ENCODE measurements at places on chromosomes 7 and 10.

GRCh38 chr10:16835228-16835627 is 18.0 kb upstream of the RSU1 start:
- DNase-seq = peak; percentile 56

GRCh38 chr10:78300526-78300925 is 266.9 kb downstream of the RPS24 start:
- DNase-seq = no peak

GRCh38 chr7:112945046-112945445 is 141.6 kb downstream of the GPR85 start:
- DNase-seq = no peak

GRCh38 chr10:86900955-86901354 is 56.5 kb downstream of the MMRN2 start:
- DNase-seq = no peak

GRCh38 chr10:34817586-34817985 is 2.5 kb upstream of the PARD3 start:
- DNase-seq = no peak

GRCh38 chr10:112471878-112472487 is 25.0 kb downstream of the VTI1A start:
- DNase-seq = peak; percentile 53

- DNase-seq = peak; percentile 41
Measured at GRCh38 chr10:29392376-29393021, 103.6 kb downstream of the LYZL1 start.

GRCh38 chr10:110407301-110408170 is 90.2 kb upstream of the DUSP5 start:
- DNase-seq = no peak

- DNase-seq = no peak
Measured at GRCh38 chr7:40945788-40946187, 757.1 kb downstream of the INHBA start.

DNA sequence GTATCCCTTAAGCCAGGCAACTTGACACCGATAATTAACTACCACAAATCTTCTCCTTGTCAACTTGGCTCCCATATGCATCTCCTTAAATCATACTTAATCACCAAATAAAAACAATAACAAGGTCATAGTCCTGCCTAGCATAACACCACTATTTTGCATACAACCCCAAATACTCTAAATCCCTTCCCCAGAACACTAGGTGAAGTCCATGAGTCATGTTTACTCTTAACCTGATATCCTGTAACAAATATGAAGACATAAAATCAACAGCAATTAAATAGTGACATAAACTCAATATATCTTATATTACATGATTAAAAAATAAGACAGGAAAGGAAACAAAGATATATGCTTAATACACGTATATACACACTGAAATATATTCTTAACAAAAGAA is 362.0 kb downstream of the ETV1 start:
- DNase-seq = no peak

DNA sequence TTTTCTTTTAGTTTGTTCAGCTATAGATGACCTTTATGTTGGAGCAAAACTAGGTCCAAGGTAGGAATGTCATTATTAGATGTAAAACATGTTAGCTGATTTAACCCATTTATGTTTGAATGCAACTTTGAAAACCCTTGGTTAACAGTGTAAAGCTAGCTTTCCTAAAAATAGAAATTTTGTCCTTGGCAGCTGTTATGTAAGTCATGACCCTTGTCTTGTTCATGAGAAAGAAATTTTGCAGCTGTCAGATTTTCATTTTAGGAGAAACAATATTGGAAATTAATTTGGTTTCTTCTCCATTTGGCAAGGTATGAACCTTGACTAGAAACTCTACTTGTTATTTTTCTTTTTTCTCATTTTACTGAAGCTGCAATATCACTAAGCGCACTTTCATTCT is 23.9 kb upstream of the CCAR1 start:
- no peak for DNase-seq

DNA sequence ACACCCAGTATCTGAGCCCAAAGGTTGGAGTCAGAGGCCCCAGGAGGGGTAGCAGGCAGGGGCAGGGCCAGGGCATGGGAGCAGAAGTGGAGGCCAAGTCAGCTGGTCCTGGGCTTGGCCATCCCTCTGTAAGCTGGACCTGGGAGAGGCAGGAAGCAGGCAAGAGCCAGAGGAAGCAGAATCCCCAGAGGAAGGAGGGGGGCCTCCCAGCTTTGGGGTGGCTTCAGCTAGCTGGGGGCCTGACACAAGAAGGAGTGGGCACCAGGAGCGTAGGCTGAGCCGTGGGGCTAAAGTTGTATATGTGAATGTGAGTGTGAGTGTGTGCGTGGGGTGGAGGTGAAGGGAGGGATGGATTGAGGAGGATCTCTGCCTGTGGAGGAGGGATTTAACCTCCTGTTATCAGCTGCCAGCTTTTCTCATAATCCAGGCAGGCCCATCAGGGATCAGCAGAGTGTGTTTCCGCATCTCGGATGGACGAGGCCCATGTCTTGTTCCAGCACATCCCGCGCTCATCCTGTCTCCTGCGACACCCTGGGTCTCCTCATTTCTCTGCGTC is 54.0 kb downstream of the NEURL1 start:
- DNase-seq = no peak

DNA sequence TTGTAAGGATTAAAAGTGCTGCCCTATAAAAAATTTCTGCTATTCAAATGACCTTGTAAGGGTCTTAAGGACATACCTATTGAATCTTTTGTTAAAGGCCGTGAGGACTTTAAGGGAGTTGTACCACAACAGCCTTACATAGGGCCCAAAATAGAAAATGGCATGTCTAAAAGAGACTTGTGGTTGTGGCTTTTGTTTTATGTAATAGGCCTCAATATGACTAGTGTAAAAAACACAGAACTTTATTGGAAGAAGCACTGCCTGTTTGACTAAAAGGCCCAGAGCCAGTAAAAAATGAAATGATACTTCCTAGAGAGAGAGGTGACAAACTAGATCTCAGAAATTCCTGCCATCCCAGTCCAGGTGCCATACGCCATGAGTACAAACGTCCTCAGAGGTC is 286.6 kb downstream of the SEMA3D start:
- DNase-seq = no peak

DNA sequence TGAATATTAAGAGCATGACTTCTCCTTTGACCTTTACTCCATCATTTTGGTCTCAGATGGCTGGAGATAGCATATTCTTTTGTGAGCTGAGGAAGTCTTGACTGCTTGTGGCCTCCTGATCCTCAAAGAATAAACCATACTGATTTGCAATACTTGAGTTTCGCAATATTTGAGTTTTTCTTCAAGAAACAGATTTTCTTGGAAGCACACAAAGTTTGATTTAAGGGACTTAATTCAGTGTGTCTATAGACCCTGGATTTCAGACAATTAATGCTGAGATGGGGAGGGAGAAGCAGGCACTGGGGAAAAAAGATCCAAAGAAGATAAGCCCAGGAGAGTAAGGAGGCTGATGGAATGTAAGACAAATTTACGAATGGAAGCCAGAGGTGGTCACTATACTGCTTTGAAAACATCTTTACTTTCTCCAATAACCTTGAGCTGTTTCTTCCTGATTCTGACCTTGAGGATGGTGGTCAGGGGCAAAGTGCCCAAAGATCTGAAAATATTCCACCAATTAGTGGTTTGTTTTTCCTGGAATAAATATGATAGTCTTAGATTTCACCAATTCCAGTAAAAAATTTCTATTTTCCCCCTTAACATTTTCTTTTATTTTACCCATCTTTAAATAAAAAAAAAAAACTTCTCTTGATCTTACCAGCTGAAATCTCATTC is 7.5 kb downstream of the EPDR1 start:
- no peak for DNase-seq

DNA sequence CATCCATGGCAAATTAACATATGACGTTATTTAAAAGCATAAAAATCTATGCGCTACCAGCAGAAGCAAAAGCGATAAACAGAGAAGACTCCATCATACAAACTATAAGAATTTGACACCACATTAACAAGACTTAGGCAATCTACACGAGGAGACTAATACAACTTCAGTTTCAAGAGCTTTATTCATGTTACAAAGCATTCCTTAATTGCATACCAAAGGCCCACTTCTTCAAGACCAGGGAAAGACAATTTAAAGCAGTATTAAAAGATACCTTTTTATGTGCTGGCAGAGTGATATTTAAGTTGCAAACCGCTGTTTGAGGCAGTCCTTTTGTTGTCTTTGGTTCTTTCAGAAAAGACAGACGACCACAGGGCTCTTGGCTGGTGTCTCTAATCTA is 176.0 kb upstream of the CCDC6 start:
- no peak for DNase-seq

- no peak for DNase-seq
Measured at GRCh38 chr10:65931291-65932070, 994.4 kb upstream of the LRRTM3 start.

- DNase-seq = no peak
Measured at GRCh38 chr7:28479507-28479947, 67.2 kb downstream of the CREB5 start.

DNA sequence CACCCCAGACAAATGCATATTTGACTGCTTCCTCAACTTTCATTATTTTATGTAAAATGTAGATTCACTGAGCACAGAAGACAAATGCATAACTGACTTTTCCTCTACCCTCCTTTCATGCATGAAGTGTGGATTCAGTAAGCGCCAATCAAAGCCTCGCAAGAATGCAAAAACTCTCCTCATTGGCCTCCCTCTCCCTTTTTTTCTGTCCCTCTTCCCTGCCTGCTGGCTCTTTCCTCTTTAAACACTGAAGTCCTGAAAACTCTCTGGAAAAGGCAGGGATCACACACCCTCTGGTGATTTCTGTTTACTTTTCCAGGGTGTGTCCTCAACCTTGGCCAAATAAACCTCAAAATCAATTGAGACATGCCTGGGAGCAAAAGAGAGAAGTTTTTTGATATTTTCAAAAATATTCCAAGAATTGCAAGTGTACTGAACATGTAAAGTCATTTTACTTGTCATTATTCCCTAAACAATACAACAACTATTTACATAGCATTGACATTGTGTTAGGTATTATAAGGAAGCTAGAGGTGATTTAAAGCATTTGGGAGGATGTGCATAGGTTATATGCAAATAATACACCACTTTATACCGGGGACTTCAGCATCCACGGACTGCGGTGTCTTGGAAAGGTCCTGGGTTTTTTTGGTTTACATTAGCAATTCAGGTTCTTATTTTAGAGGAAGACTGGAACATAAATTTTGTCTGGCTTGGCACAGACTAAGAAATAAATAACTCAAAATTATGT is 71.4 kb downstream of the SEC61G start:
- DNase-seq = no peak

GRCh38 chr10:130999376-131000202 is 311.9 kb downstream of the TCERG1L start:
- DNase-seq = no peak

- no peak for DNase-seq
Measured at GRCh38 chr10:115278294-115278693, 185.1 kb downstream of the ATRNL1 start.

GRCh38 chr10:35641676-35642034 is 441 bp downstream of the FZD8 start:
- DNase-seq = no peak

- no peak for DNase-seq
Measured at GRCh38 chr7:128120976-128121490, 89.8 kb upstream of the LRRC4 start.

DNA sequence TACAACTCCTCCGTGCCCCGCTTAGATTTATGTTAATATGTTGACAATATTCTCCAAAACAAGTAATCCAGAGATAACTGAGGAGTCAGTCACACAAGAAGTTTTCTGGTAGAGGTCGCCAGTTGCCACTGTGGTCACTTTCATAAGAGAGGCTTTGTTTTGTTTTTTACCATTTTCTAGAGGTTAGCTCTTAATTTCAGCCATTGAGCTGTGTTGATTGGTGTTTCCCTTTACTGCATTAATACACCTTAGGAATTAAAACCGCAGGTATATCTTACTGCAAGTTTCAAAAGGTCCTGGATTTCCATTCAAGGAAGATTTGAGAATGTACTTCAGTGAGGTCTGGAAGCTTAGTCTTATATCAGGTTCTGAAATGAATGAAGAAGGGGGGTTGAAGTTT is 3.5 kb downstream of the BMI1 start:
- DNase-seq = no peak

GRCh38 chr10:24603333-24603732 is 120.4 kb downstream of the ARHGAP21 start:
- no peak for DNase-seq

DNA sequence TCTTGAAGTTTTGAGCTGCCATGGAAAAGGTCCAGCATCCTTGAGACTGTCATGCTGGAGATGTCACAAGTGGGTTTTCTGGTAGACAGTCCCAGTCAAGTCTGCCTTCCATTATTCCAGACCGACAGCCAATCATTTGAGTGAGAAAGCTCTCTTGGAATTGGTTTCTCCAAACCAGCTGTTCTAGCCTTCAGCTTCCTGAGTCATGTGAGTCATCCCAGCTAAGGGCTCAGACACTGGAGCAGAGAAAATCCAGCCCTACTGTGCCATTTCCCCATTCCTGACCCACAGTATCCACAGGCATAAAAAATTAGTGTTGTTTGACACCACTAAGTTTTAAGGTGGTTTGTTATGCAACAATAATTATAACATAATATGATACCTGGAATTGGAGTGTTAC is 219.0 kb downstream of the ADRA2A start:
- DNase-seq = no peak

DNA sequence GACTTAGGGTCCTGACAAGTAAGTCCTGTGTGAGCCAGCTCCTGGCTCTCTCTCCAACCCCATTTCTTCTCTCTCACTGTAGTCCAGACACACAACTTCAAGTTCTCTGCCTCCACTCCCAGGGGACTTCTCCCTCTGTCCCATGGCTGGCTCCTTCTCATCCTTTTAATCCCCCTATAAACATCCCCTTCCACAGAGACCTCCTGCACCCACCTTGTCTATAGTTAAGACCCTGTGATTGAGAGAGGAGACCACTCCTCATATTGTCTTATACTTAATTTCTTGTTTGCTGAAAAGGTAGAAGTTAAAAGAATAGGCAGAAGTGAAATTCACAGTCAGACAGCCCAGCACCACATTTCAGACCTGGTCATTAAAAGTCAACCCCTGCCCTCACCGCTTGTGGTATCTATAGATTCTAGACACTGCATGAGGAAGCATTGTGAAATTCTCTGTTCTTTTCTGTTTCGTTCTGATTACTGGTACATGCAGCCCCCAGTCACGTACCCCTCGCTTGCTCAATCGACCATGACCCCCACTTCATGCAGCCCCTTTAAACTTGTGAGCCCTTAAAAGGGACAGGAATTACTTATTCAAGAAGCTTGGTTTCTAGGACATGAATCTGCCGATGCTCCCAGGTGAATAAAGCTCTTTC is 125.6 kb upstream of the FRMD4A start:
- DNase-seq = no peak

DNA sequence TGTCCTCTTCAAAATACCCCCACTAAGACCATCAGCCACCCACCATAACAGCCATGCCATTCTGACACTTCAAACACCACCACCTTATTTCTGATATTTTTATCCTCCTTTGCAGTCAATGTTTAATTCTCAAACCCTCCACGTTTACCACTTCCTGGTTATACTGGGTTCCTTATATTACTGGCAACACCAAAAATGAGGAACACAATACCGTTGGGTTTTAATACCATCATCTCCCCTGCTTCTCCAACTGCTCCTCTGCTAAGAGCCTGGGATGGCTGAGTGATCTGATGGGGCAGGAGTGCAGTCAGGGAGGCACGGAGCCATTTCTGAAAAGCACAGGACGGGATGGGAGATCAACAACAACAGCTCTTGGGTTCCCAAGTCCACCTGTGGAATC is 140.5 kb downstream of the CHCHD3 start:
- DNase-seq = no peak
